ENCODE measurements at places on chromosomes 6 and 20.

- DNase-seq: no peak
These were observed 5.9 kb upstream of the TCEA2 start for GRCh38 chr20:64056889-64057627.

GRCh38 chr6:150063640-150064039 is 5.3 kb downstream of the ULBP3 start:
- no peak for DNase-seq

GRCh38 chr6:16336056-16336818 is 97.8 kb downstream of the GMPR start:
- DNase-seq: no peak

- DNase-seq: no peak
These were observed 335.4 kb downstream of the COL12A1 start for GRCh38 chr6:74870403-74870802.

DNA sequence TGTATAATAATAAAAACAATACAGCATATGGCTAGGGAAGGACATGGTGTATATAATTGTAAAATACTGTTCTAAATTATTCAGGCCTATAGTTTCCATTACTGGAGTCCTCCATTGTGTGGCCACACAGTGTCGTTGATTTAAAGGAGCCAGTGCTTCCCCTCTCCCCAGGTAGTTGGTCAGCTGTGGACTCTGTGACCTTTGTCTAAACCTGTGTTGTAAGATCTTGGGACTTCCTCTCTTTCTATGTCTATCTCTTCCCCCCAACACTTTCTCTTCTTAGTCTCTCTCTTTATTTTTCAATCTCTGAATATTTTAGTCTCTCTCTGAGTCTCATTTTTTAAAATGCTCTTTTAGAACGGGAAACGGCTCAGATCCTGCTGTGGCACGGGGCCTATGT is 35.6 kb downstream of the BRPF3 start:
- no peak for DNase-seq

GRCh38 chr6:10977231-10977968 is 66.7 kb downstream of the ELOVL2 start:
- no peak for DNase-seq

DNA sequence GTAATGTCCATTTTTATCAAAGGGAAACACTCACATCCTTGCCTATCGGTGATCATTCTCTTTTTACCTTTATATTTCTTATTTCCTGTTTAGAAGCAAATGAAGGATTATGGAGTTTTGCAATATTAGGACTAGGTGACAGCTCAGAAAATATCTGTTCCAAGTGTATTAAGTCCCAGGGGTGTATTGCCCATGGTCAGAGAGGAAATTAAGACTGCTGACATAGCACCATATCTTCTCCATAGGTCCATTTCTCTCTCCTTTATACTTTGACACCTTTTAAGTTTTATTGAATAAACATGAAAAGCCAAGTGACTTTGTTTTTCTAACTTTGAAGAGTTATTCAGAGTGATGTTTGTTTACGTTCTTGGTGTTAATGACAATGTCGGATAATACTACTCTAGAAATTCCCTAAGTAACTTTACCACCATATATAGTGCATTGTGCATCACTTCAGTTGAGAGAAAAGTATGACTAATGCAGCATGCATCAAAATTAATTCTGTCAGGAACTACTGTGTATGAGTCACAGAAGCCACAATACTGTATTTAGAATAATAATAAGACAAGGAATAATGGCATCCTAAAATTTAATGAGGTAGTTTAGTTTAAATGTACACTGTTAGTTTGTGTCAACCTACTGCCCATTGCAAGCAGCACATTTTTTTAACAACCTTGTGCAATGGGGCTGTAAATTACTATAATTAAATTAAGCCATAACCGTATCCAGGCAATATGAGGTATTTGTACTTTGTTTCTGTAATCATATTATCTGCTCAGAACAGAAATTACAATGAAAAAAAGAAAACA is 474.4 kb upstream of the RNF217 start:
- DNase-seq: no peak

Measured in NCI-H2107 (cell line).